ENCODE measurements at places on chromosomes 1 and 21.
A peak's percentile ranks its signal among the peaks of the same experiment; 100 is the strongest.

DNA sequence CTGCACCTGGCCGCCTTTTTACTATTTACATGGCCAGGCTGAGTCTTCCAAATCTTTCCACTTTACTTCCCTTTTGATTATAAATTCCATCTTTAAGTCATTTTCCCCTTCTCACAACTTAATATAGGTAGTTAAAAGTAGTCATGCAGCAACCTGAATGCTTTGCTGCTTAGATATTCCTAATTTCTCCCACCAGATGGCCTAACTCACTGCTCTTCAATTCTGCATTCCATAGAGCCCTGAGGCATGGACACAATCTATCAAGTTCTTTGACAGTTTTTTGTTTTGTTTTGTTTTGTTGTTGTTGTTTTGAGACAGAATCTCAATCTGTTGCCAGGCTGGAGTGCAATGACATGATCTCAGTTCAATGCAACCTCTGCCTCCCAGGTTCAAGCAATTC lies 21.7 kb upstream of the FAAH start:
- no peak for DNase-seq

DNA sequence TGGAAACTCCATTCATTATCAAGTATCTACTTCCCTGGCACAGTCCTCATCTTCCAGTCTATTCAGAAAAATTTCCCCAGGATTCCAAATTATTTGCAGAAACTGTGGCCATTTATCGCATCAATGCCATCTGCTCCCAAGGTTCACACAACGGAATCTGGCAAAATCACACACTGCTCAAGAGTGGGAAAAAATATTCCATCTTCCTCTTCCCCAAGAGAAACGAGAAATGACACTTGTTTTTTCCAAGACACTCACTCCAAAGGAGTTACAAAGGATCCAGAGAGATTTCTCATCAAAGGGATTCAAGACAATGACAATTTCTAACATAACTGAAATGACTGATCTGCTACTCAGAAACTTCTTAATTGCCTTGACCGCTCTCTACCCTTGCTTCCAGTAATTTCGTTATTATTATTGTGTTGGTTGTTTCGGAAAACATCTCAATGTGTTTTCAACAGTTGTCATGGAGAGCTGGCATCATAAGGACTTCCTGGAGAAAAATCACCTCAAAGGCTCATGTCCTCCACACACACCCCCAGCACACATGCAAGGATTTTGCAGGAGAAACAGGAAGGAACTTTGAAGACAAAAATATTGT lies 128.0 kb downstream of the PSMG1 start:
- no peak for DNase-seq

DNA sequence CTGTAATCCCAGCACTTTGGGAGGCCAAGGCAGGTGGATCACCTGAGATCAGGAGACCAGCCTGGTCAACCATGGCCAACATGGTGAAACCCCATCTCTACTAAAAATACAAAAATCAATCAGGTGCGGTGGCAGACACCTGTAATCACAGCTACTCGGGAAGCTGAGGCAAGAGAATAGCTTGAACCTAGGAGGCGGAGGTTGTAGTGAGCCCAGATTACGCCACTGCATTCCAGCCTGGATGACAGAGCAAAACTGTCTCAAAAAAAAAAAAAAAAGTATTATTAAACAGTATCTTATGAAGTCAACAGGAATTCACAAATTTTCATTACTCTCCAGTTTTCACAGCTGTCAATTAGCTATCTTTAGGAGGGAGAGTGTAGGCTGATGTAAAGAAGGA lies 3.8 kb downstream of the ACBD6 start:
- no peak for DNase-seq

DNA sequence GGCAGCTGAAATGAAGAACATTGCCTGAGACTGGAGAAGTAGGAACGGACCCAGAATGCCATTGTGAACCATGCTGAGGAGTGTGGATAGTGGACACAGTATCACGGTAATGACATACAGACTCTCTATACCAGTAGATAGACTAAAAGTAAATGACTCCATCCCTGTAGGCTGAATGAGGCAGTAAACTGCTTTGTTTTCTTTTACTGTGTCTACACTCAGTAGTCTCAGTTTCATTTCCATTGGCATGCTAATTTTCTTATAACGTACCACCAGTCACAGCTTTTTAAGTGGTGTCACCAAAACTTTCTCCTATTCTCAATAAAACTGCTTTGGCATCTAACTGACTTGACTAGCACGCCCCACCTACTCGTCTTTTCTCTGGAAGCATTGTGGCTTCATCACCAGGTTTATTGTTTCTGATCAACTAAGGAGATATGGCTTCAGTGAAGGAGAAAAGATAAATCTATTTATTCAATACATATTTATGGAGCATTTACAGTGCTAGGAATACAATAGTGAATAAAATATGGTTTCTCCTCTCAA lies 8.4 kb upstream of the ZNF697 start:
- DNase-seq, result no peak

DNA sequence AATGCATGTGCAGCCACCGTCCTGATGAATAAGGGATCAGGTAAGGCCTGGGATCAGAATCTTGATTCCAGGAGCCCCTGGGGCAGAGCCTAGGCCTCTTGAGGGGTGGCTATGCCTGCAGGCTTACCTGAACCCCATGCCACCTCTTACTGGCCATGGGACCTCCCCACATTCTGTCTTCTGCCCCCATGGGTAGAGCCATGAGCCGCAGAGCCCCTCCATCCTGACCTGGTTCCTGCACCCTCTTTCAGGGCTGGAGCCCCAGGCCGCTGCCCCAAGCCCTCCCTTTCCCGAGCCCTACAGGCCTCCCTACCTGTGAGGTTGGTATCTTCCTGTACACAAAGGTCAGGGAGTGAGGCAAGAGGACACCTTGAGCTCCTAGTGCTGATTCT lies 120.8 kb downstream of the DMRTB1 start:
- no peak for DNase-seq

- peak; percentile 7 for DNase-seq
Observed at GRCh38 chr1:243343970-243344937, 88.4 kb downstream of the SDCCAG8 start.

GRCh38 chr1:186104459-186104858 lies 270.6 kb downstream of the TPR start:
- no peak for DNase-seq

GRCh38 chr21:41703857-41704501 lies 62.9 kb downstream of the RIPK4 start:
- no peak for DNase-seq

GRCh38 chr1:119531606-119532323 lies 24.8 kb downstream of the HSD3B1 start:
- DNase-seq, result no peak

DNA sequence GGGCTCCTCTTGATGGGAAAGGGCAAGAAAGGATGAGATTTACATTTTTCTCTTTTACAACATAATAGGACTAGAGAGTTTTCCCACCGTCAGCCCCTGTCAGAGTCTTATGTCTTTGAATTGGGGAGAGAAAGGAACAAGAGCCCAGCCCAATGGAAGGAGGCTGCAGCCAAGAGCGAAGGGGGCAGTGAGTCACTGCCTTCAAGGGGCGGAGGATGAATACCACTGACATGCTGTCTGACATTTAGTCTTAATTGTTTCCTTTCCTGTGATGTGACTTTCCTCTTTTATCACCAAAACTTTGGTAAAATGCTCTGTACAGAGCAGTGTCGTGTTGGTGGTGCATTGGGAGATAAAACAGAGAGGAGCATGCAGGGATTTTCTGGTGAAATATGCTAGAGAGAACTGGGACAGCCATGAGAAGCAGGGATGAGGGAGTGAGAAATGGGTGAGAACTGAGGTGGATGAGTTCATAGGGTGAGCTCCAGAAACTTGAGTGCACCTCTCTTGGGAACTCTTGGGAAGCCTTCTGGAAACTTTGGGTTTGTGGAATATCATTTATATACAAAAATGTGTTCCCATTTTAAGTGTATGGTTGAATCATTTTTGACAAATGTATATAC lies 179.9 kb upstream of the FGGY start:
- no peak for DNase-seq

Data from CMK (cell line).